ENCODE measurements at places on chromosomes 3 and 15. TPM values are rescaled to one million over a fixed set of nuclear protein-coding genes. Genes with fewer than 3 reads are reported as not detected.

- DNase-seq = no peak
These were observed 161.8 kb downstream of the SNRK start for GRCh38 chr3:43448098-43448497.

GRCh38 chr3:118097226-118097625 lies 937.4 kb downstream of the IGSF11 start:
- no peak for DNase-seq

- no peak for DNase-seq
These were observed 2.8 kb upstream of the FILIP1L start for GRCh38 chr3:100117093-100117492.

DNA sequence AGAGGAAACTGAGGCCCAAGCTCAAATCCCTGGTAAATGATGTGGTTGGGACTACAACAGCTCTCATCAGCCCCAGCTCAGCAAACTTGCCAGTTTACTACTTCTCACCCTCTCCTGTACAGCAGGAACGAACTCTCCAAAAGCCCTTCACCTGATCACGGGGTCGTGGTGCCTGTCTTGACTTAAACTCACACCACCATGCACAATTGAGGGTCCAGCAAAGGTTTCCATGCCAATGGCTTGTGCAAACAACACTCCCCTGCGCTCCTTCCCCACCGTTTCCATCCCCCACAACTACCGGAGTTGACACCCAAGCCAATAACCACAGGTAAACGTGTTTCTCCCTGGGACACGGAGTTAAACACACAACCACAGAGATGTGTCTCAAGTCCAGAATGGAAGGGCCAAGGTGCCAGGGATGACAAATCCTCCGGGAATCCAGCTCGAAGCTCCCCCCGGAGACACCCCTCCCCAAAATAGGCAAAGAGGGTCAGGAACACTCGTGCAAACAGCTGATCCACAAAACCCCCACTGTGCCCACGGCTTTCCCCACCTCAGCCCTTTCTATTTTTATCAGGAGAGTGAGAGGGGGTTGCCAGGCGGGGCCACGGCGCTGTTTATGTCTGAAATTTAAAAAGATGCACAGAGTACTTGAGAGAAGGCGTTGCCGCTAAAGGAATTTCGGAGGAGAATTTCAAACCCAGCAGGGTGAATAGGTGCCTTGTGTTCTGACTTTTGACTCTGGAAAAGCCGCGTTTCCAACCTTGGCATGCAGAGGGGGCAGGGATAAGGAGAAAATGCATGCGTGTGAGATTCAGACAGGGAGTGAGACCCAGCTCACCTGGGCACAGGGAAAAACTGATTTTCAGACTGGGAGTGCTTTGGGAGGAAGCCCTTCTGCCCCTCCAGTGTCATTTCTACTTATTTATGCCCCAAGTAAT lies 10.6 kb upstream of the ACAN start:
- no peak for DNase-seq

DNA sequence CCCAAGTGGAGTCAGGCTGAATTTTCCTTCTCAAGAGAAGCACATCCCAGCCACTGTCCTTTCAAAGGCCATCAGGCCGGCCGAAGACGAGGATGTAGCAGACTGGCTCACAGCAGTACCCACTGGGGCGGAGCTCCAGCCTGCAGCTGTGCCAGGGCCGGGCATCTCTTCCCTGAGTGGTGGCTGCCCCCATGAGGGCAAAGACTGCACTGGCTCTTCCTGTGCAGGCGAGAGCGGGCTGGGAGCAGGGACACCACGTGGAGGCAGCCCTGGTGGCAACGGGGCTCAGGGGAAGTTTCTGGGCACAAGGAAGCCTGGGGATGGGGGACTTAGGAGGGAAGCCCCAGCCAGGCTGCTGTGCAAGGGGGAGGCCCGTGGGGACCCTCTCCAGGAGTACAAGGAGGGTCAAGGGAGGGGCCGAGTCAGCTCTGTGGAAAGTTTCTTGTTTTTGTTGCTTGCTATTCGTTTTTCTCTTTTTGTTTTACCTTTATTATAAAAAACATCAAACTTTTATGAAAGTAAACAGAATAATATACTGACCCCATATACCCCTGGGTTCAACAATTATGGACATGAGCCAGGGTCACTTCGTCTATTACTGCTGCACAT lies 66.1 kb downstream of the RPN1 start:
- peak; percentile 66 for DNase-seq

DNA sequence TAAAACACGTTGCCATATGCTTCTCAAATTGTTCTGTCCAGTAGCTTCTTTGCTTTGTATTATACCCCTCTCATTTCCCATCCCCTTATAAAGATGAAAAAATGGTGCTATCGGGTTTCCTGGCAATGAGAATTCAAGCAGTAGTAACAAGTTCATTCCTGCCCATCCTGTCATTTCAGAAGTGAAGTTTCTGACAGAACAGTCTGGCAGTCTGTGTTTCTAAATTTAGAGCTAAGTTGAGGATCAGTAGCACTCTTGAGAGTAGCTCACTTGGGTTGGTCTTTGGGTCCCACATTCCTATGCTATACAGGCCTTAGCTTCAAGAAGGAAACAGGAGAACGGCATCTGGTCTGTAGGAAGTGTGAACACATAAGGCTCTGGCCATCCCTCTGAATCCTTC lies 134.6 kb downstream of the GHSR start:
- DNase-seq = no peak

GRCh38 chr15:53681056-53681455 lies 78.4 kb downstream of the WDR72 start:
- DNase-seq = no peak

DNA sequence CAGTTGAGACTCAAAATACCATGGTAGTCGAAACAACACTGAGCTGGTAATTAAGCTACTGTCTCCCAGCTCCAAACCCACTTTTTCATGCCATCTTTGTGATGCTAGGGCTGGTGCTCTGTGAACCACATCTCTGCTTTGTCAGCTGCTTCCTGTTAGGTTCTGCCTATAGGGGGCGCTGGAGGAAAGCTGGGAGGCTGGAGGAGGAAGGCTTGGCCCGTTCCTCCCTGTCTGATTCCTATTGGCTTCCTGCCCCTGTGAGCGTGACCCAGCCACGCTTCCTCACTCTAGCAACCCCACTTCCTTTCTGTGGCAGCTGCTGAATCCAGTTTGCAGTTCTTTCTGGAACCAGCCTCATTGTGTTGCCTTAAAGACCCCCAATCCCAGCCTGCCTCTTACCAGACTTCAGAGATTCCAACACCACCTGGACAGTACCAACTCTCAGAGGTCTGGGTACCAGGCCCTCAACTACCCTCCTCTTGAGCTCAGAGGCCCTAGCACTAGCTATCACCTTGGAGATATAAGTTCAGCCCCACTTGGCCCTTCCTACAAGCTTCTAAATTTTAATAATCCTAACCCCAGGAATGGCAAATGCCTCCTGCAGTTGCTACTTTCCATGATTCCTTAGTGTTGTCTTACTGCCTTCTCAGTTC lies 120.9 kb downstream of the ERC2 start:
- DNase-seq = peak; percentile 47

GRCh38 chr3:138434276-138434874 lies at the start of gene ESYT3:
ESYT3 (plus strand) TSS chr3:138434616; CDS start chr3:138434799, 183 bp downstream.
- DNase-seq = no peak

DNA sequence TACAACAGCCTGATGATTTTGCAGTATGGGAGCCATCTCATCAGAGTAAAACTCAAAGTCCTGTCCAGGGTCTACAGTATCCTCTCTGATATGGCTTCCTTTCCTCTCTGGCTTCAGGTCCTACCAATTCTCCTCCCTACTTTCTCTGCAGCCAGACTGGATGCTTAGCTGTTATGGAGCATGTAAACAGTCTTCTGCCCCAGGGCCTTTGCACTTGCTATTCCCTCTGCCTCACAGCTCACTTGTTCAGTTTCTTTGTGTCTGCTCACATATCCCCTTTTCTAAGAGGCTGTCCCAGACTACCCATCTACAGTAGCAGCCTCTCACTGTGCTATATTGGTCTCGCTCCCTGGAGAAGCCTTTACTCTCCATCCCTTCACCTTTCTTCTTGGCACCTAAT lies 62.2 kb downstream of the TLNRD1 start:
- no peak for DNase-seq

DNA sequence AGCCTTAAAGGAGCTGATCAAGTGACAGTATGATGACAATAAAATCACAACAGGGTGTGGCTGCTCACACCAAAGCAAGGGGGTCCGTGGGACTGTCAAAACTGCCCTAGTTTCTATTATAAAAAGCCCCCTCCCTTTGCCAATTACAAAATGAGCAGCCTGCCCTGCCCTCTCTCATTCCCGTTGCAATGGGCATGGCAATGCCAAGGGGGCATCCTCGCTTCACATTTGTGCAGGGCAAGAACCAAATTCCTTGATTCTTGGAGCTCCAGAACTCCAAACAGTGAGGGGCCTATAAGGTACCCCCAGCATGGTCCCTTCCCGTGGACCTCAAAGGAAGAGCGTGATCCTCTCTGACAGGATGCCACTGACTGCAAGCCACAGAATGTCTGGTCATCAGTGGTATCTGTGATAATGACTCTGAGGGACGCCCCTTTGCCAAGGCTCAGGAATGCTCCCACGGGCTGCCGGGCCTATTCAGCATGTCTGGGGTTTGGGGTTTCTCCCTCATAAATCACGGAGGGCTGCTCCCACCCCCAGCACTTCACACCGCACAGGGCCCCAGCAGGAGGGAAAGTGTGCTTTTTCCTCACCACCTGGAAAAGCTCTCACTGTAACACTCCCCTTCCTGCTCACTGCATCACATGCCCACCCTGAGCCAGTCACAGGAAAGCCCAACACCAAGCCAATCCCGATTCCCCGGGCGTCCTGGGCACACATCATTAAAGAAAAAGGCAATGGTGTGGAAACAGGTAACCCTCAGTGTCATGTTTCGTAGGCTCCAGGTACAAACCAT lies 105.1 kb upstream of the TRPM1 start:
- no peak for DNase-seq

DNA sequence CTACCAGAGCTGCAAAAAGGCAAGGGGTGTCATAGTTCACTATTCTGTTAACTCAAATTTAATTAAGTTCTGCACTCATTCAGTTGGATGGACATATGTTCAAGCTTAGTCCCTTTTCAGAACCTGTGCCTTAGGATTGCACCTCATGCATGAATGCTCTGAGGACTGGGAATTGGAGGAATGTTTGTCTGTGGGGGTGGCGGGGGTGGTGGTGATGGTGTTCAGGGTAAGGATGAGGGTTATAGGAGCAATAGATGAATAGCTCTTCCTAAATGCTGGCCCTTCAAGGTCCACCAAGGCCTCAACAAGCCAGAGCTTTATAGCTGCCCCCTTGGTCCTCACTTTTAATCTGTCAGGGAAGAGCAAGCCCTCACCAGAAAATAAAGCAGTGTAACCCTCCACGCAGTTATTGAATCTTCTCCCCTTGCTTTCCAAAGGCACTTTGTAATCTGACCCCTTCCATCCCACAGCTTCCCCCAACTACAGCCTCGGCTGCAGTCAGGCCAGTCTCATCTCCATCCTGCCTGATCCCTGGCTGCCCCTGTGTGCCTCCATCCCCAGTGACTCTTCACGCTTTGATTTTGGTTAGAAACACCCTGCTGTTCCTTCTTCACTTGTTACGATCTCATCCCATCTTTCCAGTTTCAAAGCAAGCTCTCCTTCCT lies 221.6 kb upstream of the LMCD1 start:
- no peak for DNase-seq

DNA sequence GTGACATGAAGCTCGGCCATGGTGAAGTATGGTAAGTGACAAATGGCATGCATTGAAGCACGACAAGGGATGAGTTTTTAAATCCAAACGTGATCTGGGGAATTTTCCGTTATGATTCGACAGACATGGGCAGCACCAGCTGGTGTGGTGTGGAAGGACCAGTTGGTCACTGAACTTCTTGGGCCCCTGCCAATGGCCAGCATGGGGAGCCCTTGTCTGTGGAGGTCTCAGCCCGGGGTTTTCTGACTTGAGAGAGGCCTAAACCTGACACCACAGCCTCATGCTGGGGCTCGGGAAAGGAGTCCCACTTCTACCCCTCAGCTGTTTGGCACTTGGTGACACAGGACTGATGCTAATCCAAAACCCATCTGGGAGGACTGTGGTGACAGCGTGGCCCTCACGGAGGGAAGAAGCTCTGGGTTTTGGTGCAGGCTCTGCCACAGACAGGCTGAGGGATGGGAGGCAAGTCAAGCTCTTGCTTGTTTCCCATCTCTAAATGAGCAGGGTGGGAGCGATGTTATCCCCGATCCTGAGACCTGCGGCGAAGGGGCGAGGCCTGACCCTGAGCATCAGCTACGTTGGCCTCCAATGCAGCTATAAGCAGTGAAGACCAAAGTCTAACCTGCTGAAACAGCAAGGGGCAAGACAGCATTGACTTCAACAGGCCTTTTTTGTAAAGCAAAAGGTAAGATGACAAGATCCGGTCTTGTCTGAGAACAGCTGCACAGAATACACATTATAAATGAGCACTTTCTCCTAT lies 69.5 kb downstream of the ATP1B3 start:
- DNase-seq = no peak

DNA sequence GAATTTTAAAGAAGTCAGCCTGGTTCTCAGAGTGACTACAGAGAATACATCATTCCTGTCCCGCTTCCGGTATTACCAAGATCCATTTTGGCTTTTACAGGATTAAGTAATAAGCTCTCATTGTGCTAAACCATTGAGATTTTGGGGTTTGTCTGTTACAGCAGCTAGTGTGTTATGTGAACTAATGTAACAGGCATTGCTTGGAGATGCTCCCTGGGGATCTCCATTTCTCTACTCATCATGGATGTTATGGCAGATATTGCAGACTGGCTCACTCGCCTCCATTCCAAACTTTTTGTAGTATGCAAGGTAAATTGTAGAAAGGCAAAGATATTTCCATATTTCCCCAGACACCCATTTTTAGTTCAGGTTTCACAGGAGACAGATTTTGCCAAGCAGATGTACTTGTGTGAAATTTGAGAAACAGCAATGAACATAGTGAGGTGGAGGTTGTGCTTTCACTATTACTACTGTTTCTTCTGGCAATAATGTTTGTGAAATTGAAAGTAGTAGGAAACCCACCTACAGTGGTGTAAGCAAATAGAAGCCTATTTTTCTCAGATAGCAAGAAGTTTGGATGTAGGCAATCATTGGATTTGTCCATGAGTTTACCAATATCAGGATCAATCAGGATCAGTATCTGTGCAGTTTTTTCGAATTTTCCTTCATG lies 177.1 kb upstream of the GALNT15 start:
- no peak for DNase-seq

GRCh38 chr3:181052256-181052655 lies 62.7 kb upstream of the DNAJC19 start:
- no peak for DNase-seq

Gene PLSCR4
- total RNA-seq = 0.42 TPM

Gene RGMA
- total RNA-seq = 0.04 TPM

Gene VWA5B2
- total RNA-seq = 0.04 TPM

Gene SETMAR
- total RNA-seq = 17.4 TPM

Gene MINDY4B
- total RNA-seq = not detected

Gene MASP1
- 0.13 TPM for total RNA-seq

Gene PAQR5
- total RNA-seq = not detected
